ENCODE measurements at places on chromosomes 11 and 22. TPM values are rescaled to one million over a fixed set of nuclear protein-coding genes. Genes with fewer than 3 reads are reported as not detected.

Gene P2RY2
- 2.1 TPM for total RNA-seq

- H3K4me3 ChIP-seq: no peak overlapping the region
- DNase-seq: peak; percentile 27
- peaks cover 16% of the 10 kb centered on the region for H3K4me1 ChIP-seq
- H3K27ac ChIP-seq: peak overlapping the region; percentile 64
These were observed 33.6 kb downstream of the ASRGL1 start for GRCh38 chr11:62370743-62371440.

Gene OR52H1
- total RNA-seq: 5.9 TPM

DNA sequence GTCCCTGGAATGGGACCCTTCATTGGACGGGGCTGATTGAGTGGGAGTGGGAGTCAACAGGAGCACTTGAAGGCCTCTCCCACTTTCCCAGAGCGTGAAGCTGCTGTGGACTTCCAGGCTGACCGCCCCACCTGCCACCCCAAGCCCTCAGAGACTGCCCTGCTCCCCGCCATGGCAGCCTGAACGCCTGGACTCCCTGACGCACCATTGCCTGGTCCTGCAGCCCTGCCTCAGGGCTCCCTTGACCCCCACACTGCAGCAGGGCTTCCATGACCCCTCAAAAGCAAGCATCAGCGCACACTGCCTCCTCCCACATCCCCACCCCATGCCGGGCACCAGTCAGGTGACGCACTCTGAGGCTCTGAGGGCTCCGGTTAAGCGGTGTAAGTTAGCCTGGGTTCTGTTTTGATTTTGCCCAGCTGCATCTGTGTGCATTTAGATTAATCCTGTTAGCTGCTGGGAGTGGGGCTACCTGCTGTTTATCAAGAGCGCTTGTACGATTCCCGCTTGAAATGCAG is 39.4 kb downstream of the TRIM29 start:
- no peak for DNase-seq
- H3K4me1 ChIP-seq: no peaks in the 10 kb centered on the region
- H3K4me3 ChIP-seq: no peak overlapping the region

- H3K36me3 ChIP-seq: no peaks in the 10 kb centered on the region
- no peak overlapping the region for H3K4me3 ChIP-seq
- no peak overlapping the region for H3K27ac ChIP-seq
- H3K4me1 ChIP-seq: peaks cover 43% of the 10 kb centered on the region
- no peak for DNase-seq
These were observed 7.6 kb downstream of the OSBPL5 start for GRCh38 chr11:3157381-3158130.

DNA sequence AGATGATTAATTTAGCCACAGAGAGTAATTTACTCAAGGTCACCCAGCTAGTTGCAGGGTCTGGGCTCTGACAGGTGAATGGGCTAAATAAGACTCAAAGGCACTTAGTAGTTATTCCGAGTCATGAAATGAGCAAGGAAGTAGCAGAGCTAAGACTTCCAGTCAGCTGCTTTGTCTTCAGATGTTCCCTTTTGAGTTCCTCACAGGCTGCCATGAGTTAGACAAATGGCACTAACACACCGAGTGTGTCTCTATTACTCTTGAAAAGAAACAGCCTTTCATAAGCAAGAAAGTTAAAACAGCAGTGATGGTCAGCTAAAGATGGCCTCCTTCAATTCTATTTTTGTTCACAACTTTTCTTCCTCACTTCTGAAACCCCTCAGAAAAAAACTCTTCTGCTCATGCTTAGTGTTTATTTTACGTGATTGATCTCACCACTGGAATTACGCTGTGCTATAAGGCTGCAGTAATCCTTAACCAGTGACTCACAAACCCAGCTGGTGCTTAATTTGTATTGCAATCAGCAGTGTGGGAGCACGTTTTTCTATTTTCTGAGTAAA is 389.1 kb downstream of the AASDHPPT start:
- H3K36me3 ChIP-seq: no peaks in the 10 kb centered on the region
- H3K27me3 ChIP-seq: no peaks in the 10 kb centered on the region
- peak overlapping the region; percentile 73 for H3K27ac ChIP-seq
- H3K4me1 ChIP-seq: peaks cover 54% of the 10 kb centered on the region
- DNase-seq: no peak

- peaks cover 11% of the 10 kb centered on the region for H3K4me1 ChIP-seq
- H3K36me3 ChIP-seq: peaks cover 2% of the 10 kb centered on the region
- H3K27me3 ChIP-seq: no peaks in the 10 kb centered on the region
- H3K4me3 ChIP-seq: no peak overlapping the region
- DNase-seq: no peak
- H3K27ac ChIP-seq: peak overlapping the region; percentile 96
These were observed 1.1 kb upstream of the C11orf65 start for GRCh38 chr11:108468478-108468864.

GRCh38 chr11:15158351-15159015 is 43.8 kb downstream of the INSC start:
- no peak overlapping the region for H3K27ac ChIP-seq
- no peak for DNase-seq
- no peaks in the 10 kb centered on the region for H3K4me1 ChIP-seq
- no peak overlapping the region for H3K4me3 ChIP-seq
- no peaks in the 10 kb centered on the region for H3K36me3 ChIP-seq

Gene KDM4D
- not detected for total RNA-seq

Gene PHF21B
- total RNA-seq: not detected

Gene HEPN1
- total RNA-seq: not detected

DNA sequence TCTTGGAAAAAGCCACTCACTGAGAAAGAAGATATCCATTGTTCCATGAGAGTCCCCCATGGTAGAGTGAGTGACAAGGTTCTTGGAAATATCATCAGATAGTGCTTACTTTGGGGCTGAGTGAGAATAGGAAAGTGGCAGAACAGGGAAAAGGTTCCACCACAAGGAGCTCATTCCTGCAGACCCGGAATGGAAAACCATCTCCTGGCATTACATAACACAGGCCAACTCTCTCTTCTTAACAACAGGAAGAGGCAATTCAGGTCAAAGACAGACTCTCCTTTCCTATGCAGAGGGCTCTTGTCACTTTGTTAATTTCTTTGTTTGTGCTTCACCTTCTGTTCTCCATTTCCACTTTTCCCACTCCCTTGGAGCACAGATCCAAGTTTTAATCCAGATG is 259.7 kb downstream of the KIRREL3 start:
- peaks cover 4% of the 10 kb centered on the region for H3K27me3 ChIP-seq
- no peaks in the 10 kb centered on the region for H3K4me1 ChIP-seq
- no peak overlapping the region for H3K27ac ChIP-seq
- H3K36me3 ChIP-seq: no peaks in the 10 kb centered on the region

Gene USH1C
- 12.7 TPM for total RNA-seq

GRCh38 chr11:120784566-120785251 is 239.2 kb upstream of the TBCEL start:
- no peaks in the 10 kb centered on the region for H3K27me3 ChIP-seq
- DNase-seq: no peak
- no peaks in the 10 kb centered on the region for H3K4me1 ChIP-seq
- H3K4me3 ChIP-seq: no peak overlapping the region
- H3K27ac ChIP-seq: no peak overlapping the region

Gene SCUBE1
- total RNA-seq: under 0.01 TPM

DNA sequence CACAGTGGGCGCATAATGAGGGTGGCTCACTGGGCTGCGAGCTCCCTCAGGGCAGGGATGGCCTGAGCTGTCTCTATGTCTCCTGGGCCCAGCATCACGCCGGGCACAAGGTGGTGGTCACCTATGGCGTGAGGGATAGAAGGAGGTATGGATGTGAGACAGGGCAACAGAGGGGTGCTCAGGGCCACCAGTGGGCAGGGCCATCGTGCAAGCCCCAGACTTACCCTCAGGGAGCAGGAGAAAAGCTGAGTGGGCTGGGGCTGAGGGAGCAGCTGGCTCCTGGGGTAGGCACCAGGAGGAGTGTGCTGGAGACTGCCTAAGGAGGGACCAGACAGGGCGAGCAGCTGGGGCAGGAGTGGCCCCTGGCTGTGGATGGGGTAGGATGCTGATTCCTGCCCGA is 34.3 kb upstream of the KLHL35 start:
- no peak overlapping the region for H3K27ac ChIP-seq
- no peak overlapping the region for H3K4me3 ChIP-seq
- no peaks in the 10 kb centered on the region for H3K36me3 ChIP-seq

- H3K27me3 ChIP-seq: no peaks in the 10 kb centered on the region
- no peak for DNase-seq
- H3K36me3 ChIP-seq: no peaks in the 10 kb centered on the region
- no peak overlapping the region for H3K27ac ChIP-seq
- no peak overlapping the region for H3K4me3 ChIP-seq
- H3K4me1 ChIP-seq: peaks cover 14% of the 10 kb centered on the region
These were observed 165.8 kb upstream of the NARS2 start for GRCh38 chr11:78740199-78741071.

GRCh38 chr11:112555491-112556364 is 295.1 kb upstream of the PLET1 start:
- DNase-seq: peak; percentile 55
- no peaks in the 10 kb centered on the region for H3K4me1 ChIP-seq
- no peaks in the 10 kb centered on the region for H3K36me3 ChIP-seq
- no peak overlapping the region for H3K4me3 ChIP-seq
- H3K27ac ChIP-seq: no peak overlapping the region
- H3K27me3 ChIP-seq: no peaks in the 10 kb centered on the region

Gene SLC5A4
- 0.33 TPM for total RNA-seq

Gene KCTD14
- 12.2 TPM for total RNA-seq

Gene XKR3
- total RNA-seq: not detected

Gene TMEM135
- total RNA-seq: 11.2 TPM

Gene RFPL3
- total RNA-seq: not detected

Gene CENPM
- not detected for total RNA-seq

DNA sequence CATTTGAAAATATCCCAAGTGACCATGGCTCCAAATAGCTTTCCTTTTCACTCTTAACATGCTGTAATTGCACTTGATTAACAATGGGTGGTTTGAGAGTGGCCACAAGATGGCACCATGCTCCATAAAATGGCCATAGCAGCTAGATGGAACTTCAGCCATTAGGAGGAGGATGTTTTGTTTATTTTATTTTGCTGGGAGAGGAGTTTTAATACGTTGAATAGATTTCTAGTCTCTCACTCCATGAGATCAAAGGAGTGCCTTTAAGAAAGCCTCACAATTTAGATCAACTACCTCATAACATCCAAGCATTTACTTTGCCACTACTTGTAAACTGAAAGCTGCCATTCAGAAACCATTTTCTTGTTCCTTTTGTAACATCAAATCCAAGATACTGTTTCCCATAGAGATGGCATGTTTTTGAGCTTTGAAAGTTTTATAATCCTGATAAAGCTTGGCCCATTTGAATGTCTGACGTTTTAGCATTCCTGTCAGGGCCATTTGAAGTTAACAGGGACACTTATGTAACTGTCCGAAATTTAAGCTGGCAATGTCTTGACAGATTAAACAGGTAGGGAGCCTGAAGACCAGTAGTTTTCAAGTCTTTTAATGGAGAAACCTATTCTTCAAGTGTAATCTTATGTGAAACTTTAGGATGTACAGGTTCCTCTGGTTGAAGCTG is 4.7 kb downstream of the FEN1 start:
- H3K27ac ChIP-seq: no peak overlapping the region
- no peaks in the 10 kb centered on the region for H3K27me3 ChIP-seq
- H3K4me3 ChIP-seq: no peak overlapping the region
- H3K4me1 ChIP-seq: peaks cover 19% of the 10 kb centered on the region
- H3K36me3 ChIP-seq: peaks cover 5% of the 10 kb centered on the region
- peak; percentile 86 for DNase-seq

- no peak overlapping the region for H3K4me3 ChIP-seq
- no peak for DNase-seq
- no peaks in the 10 kb centered on the region for H3K36me3 ChIP-seq
- H3K27ac ChIP-seq: no peak overlapping the region
- no peaks in the 10 kb centered on the region for H3K27me3 ChIP-seq
These were observed 46.3 kb downstream of the RBX1 start for GRCh38 chr22:40997520-40997919.

DNA sequence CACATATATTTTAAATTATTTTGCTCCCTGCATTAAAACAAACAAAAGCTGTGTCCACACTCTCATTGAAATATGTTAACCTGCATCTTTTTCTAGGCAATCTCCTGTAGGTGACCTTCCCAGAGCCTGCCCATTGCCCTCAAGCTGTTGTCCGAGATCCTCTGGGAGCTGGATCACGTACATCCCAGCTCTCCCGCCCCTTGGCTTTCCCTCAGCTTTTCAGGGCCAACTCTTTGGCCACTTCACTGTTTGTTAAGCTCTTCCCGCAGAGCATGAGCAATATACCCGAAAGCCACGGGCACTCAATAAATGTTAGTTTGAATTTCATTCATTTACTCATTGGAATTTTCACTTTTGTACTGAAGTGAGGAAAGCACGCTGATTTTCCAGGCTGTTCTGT is 32.2 kb downstream of the ELMOD1 start:
- no peaks in the 10 kb centered on the region for H3K4me1 ChIP-seq
- no peak overlapping the region for H3K27ac ChIP-seq
- no peak for DNase-seq
- no peaks in the 10 kb centered on the region for H3K27me3 ChIP-seq
- H3K36me3 ChIP-seq: no peaks in the 10 kb centered on the region

DNA sequence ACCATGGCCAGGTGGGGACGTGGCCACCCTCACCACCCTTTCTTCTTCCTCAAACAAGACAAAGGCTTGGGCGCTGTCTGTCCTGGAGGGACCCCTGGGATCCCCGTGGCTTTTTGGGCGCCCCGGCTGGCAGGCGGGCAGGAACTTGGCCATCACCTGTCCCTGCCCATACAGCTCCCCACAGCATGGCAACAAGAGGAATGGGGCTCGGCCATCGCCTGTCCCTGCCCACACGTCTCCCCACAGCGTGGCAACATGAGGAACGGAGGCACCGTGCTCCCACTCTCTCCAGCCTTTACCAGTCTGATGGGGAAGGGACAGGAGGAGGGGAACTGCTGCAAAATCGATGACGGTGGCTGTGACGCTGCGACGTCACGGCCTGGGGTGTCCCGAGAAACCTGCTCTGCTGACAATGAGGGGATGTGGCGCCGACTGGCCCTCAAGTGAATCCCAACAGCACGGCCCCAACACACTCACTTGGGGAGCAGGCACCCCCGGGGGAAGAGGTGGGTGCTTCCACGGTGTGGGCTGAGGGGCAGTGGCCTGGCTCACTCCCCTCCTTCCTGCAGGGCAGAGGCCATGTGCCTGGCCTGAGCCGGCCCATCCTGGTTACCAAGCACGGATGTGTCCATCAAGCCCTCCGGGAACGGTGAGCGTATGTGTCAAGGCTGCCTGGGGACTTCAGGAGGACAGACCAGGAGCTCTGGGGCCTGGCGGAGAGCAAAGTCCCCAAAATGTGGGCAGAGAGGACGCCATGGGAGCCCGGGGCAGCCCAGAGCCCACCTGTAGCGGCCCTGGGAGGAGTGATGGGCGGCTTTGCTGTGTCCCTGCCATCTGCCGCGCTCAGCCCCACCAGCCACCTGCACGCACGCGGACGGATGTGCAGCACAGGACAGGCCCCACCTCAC is 30.4 kb downstream of the TOLLIP start:
- DNase-seq: no peak
- no peaks in the 10 kb centered on the region for H3K4me1 ChIP-seq
- H3K4me3 ChIP-seq: no peak overlapping the region

Gene FGF3
- not detected for total RNA-seq

- H3K4me1 ChIP-seq: no peaks in the 10 kb centered on the region
- H3K36me3 ChIP-seq: no peaks in the 10 kb centered on the region
- H3K27ac ChIP-seq: no peak overlapping the region
- no peak for DNase-seq
These were observed 160.9 kb downstream of the TRIM29 start for GRCh38 chr11:119976805-119977560.

- H3K27ac ChIP-seq: no peak overlapping the region
- no peak overlapping the region for H3K4me3 ChIP-seq
- no peaks in the 10 kb centered on the region for H3K4me1 ChIP-seq
These were observed 453.9 kb downstream of the BRD1 start for GRCh38 chr22:49373801-49374226.
